ENCODE measurements at places on chromosomes 11 and 22.

GRCh38 chr22:23313791-23314567, 133.7 kb downstream of the BCR start:
- no peaks in the 10 kb centered on the region for H3K27me3 ChIP-seq
- DNase-seq, result no peak
- H3K36me3 ChIP-seq, result peaks cover 13% of the 10 kb centered on the region
- H3K4me1 ChIP-seq, result no peaks in the 10 kb centered on the region

- H3K4me3 ChIP-seq, result no peak overlapping the region
- no peak for DNase-seq
- no peak overlapping the region for H3K27ac ChIP-seq
- no peaks in the 10 kb centered on the region for H3K36me3 ChIP-seq
Measured at GRCh38 chr11:45651156-45651555, 14.3 kb downstream of the CHST1 start.

DNA sequence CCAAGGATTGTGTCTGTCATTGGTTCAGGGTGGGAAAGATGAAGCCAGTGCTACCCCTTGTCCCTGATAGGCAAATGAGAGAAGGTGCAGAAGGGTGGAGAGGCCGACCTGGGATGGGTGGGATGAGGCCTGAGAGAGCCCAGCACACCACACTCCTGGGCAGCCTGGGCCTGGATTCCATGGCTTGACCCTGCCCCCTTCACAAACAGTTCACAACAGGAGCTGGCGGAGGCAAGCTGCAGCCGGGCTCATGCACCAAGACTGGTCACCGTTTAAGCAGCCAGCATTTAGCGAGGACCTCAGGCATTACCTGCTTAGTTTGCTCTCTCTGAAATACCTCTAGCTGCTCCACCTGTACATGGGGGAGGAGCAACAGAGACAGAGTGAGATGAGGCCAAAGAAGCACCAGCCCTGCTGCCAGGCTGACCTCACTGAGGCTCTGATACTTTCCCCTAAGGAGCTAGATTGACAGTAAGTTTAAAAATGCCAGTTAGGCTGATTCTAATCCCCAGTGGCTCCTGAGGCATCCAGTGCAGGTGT, 13.5 kb downstream of the IL18BP start:
- no peaks in the 10 kb centered on the region for H3K27me3 ChIP-seq
- no peak overlapping the region for H3K4me3 ChIP-seq
- H3K27ac ChIP-seq, result no peak overlapping the region
- peaks cover 67% of the 10 kb centered on the region for H3K36me3 ChIP-seq
- DNase-seq, result no peak

- DNase-seq, result no peak
- H3K27ac ChIP-seq, result no peak overlapping the region
- H3K4me1 ChIP-seq, result no peaks in the 10 kb centered on the region
- H3K27me3 ChIP-seq, result peaks cover 98% of the 10 kb centered on the region
- no peaks in the 10 kb centered on the region for H3K36me3 ChIP-seq
Measured at GRCh38 chr22:44277386-44278135, 35.2 kb downstream of the SHISAL1 start.

DNA sequence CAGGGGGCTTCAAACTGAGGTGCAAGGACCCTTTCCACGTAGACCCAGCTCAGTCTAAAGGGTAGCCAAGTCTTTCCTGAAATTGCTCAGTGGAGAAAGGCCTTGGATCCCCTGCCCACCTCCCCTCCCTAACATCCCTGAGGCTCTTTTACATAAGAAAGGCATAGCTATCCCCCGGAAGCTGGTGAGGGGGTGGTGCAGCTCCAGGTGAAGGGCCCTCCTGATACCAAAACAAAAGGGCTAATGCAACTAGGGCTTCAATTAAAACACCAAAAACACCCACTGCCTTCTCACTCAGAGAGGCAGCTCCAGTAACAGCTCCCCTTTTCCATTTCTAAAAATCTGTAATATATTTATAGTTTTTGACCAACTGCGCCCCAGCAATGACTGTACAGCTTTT, 5.8 kb downstream of the SHANK2 start:
- no peak overlapping the region for H3K27ac ChIP-seq
- H3K4me1 ChIP-seq, result peaks cover 33% of the 10 kb centered on the region
- H3K4me3 ChIP-seq, result no peak overlapping the region
- H3K27me3 ChIP-seq, result no peaks in the 10 kb centered on the region
- DNase-seq, result no peak
- peaks cover 18% of the 10 kb centered on the region for H3K36me3 ChIP-seq

- H3K36me3 ChIP-seq, result no peaks in the 10 kb centered on the region
- no peaks in the 10 kb centered on the region for H3K4me1 ChIP-seq
- peaks cover 13% of the 10 kb centered on the region for H3K27me3 ChIP-seq
- H3K4me3 ChIP-seq, result no peak overlapping the region
- no peak overlapping the region for H3K27ac ChIP-seq
Measured at GRCh38 chr11:82995754-82996398, 75.8 kb downstream of the RAB30 start.

GRCh38 chr22:37545703-37546436, 14.4 kb upstream of the CDC42EP1 start:
- no peaks in the 10 kb centered on the region for H3K27me3 ChIP-seq
- peak; percentile 84 for DNase-seq
- H3K36me3 ChIP-seq, result peaks cover 24% of the 10 kb centered on the region
- peak overlapping the region; percentile 30 for H3K27ac ChIP-seq
- H3K4me1 ChIP-seq, result peaks cover 58% of the 10 kb centered on the region
